ENCODE measurements at places on chromosomes 1 and 21.

DNA sequence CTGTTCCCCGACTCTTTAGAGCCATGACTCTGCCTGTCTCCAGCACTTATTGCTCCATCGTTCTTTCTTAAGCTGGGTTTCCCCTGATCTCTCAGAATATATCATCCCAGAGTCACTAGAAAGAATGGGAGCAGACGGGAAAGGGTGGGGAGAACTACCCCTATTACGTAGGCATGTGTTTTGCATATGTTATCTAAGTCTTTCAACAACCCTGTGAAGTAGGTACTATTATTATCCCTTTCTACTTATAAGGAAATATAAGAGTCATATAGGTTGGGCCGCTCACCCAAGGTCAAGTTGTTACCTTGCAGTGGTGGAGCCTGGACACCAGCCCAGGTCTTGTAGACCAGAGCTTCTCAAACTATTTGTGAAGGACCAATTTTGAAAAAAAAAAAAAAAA, 38.7 kb downstream of the ELF3 start:
- no peak for DNase-seq

DNA sequence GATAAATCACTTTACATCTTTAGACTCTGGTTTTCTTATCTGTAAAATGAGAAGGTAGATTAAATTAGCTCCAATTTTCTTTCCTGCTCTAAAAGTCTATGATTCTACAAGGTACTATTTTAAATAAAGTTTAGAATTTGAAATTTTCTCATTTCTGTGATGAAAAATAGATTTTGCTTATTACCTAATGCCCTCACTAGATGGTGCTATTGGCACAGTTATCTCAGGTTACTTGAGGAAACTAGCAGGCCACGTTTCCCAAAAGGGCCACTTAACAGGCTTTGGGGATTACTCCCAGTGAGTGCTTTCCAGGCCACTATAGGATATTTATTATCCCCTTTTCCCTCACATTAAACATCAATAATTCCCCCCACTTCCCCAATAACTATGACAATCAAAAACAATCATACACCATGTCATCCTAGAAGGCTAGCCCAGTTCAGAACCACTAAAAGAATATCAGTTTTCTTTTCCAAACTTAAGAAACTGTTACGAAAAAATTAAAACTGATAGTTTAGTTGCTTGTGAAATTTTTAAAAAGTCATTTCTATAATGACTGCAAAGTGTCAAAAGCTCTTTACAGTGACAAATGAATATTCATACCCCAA, 30.6 kb downstream of the OMA1 start:
- peak; percentile 88 for DNase-seq

- no peak for DNase-seq
Observed at GRCh38 chr1:4495809-4496208, 158.6 kb upstream of the AJAP1 start.

GRCh38 chr21:41678924-41679318, 87.9 kb downstream of the RIPK4 start:
- DNase-seq, result peak; percentile 97

- peak; percentile 87 for DNase-seq
Observed at GRCh38 chr1:234515821-234516241, 36.9 kb upstream of the TARBP1 start.

DNA sequence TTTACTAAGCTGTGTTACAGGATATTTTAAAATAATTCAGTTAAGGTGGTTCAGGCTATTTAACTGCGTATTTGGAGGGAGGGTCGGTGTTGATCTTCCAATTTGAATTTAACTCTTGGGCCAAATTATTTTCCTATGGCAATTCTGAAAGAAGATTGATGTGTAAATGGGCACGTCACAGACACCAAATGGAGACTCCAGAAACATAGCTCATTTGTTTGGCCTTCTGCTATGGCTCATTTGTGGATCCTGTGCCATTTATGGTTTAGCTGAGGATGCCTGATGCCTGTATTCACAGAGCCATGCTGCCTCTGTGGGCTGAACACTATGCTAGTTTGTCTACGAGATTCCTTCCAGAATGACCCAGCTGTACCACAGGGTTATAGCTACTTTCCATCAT, 70.6 kb downstream of the PTGER3 start:
- no peak for DNase-seq

DNA sequence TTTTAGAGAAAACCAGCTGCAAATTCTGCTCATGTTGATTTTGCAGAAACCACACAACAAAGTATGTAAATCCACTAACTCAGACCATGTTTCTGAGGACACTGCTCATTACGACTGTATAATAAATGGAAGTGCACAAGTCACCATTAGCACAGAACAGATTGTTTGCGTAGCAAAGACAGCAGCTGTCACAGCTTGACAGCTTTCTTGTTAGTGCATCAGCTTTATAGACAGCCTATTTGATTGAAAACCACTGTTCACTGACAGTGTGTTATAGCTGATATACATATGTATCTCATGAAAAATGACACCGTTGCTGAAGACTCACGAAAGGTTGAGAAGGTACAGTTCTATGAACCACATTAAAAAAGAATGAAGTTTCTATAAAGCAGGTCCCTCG, 560.2 kb upstream of the ZRANB2 start:
- no peak for DNase-seq

GRCh38 chr1:3703786-3704371, 48.4 kb upstream of the CCDC27 start:
- no peak for DNase-seq

Measured in fibroblast of mammary gland (primary cell).